ENCODE measurements at places on chromosomes 5 and 9. TPM values are rescaled to one million over a fixed set of nuclear protein-coding genes. Genes with fewer than 3 reads are reported as not detected.

Gene FOXI1
- total RNA-seq, result not detected

Gene C5orf52
- not detected for total RNA-seq

Gene ADAMTS19
- 0.95 TPM for total RNA-seq

Gene COL15A1
- 58.3 TPM for total RNA-seq

Gene PCDHGB6
- 5.9 TPM for total RNA-seq

Gene SHOC1
- total RNA-seq, result not detected

Gene GLRA1
- total RNA-seq, result not detected

Gene OR1J1
- total RNA-seq, result not detected
